H54 (cell line): ENCODE measurements at places on chromosomes 2 and 18.

- DNase-seq: no peak
Measured at GRCh38 chr2:63124218-63124617, 73.6 kb downstream of the OTX1 start.

GRCh38 chr18:9700261-9700796, 7.8 kb upstream of the RAB31 start:
- DNase-seq: no peak

- no peak for DNase-seq
Measured at GRCh38 chr2:36351736-36352349, 3.7 kb upstream of the CRIM1 start.

DNA sequence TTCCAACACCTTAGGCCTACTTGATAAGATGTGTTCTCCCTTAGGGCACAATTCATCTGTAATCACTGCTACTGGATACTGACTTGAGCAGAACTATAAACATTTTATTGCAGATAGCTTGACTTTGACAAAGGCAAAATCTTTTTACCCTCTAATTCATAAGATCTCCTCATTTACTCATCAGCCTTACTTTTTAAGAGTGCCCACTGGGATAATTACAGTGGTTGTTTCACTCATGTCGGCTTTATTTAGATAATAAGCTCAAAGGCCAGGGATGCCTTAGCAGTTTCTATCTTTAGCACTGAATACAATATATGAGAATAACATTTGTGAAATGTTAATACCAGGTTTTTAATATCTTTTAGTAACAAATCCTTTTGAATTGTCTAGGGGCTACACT, 144.0 kb downstream of the DLGAP1 start:
- no peak for DNase-seq

GRCh38 chr2:137254052-137254451, 488.7 kb downstream of the THSD7B start:
- DNase-seq: no peak

DNA sequence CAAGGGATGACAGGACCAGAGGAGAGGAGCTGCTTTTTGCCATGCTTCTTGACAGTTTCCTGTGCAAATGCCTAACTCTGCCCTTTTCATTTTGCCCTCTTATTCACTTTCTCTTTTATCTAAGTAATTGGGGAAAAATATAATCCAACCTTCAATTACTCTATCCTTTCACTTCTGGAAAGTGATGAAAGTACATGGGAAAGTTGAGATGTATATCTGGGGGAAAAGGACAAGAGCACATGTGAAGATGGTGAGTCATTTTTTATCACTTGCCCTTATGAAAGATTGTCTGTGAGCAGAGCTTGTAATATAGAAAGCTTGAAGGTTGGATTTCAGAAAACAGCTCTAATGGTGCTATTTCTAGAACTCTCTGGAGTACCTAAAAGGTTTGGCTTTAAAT, 1070.7 kb downstream of the CNTNAP5 start:
- DNase-seq: no peak

- DNase-seq: no peak
Measured at GRCh38 chr18:45588376-45589355, 26.6 kb upstream of the SLC14A2 start.

GRCh38 chr2:179255129-179255528, 9.5 kb downstream of the SESTD1 start:
- DNase-seq: no peak

GRCh38 chr2:218810256-218810655, 21.3 kb downstream of the PRKAG3 start:
- DNase-seq: no peak

GRCh38 chr2:136985044-136985443, 219.7 kb downstream of the THSD7B start:
- no peak for DNase-seq

DNA sequence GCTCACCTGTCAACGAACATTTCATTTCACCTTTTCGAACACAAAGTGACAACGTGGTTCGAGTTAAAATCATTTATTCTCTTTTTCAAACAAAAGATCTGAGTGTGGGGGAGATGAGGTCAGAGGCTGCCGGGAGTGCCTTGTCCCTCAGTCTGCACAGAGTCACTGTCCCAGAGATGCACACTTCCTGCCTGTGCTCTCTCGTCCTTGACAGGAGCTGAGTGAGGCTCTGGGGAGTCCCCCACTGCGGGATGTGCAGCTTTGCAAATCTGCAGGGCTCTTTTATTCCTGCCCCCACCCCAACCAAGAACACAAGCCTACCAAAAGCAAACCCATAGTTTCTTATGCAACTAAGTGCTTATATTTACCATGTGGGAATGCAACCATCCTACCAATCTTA, 497.8 kb downstream of the EIPR1 start:
- DNase-seq: no peak

GRCh38 chr18:74563999-74564398, 29.7 kb downstream of the CNDP1 start:
- no peak for DNase-seq

- DNase-seq: peak; percentile 33
Measured at GRCh38 chr2:229376866-229377265, 105.8 kb upstream of the PID1 start.

DNA sequence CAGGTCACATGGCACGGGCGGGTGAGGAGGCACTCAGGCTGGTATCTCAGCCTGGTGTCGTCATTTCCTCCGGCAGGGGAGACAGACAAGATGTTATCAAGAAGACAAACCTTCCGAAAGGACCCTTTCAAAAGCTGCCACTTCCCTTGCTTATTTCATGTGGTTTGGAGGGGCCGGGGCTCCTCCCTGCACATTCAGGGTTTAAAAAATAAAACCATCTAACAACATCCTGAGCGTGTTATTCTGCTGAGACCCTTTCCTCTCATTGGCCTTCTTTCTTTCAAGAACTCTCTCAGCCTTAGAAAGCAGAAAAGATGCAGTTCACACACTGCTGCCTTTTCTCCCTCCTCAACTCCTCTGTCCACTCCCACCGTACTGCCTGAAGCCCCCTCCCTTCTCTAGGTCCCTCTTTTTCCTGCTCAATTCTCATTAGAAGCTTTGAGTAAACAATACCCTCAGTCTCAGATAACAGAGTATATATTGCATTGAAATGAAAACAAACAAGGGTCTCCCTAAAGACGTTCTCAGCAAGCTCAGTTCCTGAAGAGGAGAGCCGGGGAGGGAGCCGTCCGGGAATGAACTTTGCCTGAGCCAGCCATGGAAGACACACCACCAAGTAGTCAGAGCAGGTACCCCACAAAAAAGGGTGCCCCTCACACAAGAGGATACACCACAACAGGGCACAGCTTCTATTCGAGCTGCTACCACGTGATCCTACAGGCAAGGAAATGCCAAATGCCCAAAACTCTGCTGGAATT, 9.7 kb downstream of the SMAD7 start:
- no peak for DNase-seq

DNA sequence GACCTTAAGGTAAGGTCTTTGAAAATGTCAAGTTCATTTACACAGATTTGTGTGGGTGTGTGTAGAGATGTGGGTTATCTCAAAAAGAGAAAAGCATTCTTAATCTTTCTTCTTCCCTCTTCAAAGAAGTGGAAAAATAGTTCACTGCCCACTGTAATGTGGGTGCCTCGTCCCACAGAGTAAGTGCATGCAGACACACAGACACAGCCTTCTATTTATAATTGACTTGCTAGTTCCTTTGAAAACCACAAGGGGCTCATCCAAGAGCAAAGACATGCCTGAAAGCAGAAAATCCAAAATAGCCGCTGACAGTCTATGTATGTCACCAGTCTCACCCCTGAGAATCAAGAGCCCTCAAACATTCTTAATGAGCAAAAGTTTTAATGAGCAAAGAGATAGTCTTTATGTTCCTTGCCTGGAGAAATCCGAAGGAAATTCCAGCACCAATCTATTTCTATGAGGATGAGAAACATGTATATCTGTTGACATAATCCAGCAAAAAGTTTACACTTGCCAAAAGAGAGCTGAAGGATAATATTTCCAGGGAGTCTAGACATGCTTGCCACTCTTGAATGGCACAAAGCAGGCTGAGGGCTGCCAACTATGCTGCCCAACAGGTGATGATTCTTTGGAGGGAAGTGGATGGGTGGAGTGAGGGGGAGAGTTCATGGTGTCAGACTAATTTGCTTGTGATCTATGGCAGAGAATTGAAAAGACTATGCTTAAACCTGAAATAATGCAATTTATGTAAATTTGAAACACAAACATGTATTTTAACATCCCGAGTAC, 93.9 kb downstream of the ACVR1 start:
- no peak for DNase-seq

DNA sequence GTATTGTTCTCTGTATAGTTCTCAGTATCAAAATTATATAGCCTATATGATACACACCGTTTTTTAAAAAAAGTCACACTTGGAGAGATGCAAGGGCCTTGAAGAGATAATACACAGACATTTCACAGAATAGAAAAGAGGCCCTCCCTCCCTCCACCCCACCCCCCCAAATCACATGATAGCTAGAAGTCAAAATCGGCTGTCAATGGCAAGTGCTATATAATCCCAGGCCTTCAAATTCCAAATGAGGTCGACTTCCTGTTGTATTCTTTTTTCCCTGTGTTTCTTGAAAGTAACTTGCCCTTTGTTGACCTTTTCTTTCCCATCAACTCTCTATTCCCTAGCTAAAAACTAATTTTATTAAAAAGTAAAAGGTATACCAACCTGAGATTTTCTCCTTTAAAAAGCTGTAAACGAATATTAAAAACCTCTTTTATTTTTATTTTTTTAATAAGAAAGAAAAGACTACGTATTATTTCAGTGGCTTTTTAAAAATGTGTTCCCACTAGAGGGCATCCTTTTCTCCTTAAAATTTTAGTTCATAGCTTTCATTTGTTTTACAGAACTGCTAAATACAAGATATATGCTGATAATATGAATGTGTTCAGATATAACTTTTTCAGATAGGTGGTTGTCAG, 46.6 kb downstream of the KCMF1 start:
- no peak for DNase-seq

DNA sequence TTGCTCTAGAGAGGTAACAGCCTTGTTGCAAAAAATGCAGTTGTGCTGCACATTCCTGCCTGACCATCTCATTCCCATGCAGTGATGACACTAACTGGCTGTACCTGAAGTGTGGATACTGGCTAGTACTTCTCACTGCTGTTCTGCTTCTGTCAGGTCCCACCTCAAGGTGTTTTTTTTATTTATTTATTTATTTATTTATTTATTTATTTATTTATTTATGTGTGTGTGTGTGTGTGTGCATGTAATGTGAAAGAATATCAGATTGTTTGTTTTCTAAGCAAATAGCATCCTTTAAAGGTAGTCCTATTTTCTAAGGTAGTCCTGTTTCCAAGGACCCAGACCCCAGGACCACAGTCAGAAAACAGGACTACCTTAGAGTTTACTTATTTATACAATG, 87.2 kb upstream of the SYT4 start:
- DNase-seq: no peak

GRCh38 chr2:118430510-118431164, 342.4 kb downstream of the INSIG2 start:
- DNase-seq: no peak

DNA sequence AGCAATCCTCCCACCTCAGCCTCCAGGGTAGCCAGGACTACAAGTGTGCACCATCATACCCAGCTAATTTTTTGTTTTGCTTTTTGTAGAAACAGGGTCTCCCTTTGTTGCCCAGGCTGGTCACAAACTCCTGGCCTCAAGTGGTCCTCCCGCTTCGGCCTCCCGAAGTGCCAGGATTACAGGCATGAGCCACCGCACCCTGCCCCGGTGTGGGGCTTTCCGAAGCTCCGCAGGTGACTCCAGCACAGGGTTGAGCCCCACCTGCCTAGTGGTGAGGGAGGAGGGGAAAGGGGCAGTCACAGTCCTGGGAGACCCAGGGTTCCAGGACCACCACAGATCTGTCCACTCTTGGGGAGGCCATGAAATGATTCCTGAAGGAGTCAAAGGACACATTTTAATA, 5.2 kb downstream of the PRLH start:
- DNase-seq: no peak

DNA sequence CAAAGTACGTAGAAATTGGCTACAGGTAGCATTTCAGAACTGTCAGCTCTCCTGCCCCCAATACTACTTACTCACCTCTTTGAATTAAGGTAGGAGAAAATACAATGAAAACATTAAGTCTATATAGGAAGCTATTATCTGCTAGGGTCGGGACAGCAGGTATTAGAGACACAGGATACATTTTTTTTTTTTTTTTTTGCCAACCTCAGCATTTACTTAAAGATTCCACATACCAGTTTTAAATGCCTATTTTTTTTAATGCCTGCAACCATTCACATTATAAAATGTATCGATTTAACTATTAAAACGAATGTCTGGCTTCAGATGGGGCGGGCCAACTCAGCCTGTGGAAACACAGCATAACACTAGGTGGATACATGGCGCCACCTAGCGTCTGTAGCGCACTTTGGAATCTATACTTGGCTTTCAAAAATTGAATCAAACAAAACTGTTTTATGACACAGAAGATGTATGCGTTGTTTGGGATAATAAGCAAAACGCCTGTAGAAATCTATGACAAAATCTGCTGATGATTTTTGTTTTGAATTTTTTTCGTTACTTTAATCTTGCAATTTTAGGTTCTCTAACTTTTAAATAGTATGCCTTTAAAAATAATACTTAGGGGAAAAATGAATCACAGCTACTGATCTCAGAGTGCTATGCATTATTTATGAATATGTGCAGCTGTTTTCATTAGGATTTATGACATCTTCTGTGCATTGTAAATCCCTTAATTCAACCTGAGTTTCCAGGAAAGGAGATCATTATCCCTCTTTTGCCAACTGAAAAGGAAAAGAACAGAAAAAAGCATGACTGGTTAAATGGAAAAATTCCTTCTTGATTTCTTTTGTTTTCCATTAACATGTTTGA, 261.0 kb downstream of the NYAP2 start:
- DNase-seq: peak; percentile 17

DNA sequence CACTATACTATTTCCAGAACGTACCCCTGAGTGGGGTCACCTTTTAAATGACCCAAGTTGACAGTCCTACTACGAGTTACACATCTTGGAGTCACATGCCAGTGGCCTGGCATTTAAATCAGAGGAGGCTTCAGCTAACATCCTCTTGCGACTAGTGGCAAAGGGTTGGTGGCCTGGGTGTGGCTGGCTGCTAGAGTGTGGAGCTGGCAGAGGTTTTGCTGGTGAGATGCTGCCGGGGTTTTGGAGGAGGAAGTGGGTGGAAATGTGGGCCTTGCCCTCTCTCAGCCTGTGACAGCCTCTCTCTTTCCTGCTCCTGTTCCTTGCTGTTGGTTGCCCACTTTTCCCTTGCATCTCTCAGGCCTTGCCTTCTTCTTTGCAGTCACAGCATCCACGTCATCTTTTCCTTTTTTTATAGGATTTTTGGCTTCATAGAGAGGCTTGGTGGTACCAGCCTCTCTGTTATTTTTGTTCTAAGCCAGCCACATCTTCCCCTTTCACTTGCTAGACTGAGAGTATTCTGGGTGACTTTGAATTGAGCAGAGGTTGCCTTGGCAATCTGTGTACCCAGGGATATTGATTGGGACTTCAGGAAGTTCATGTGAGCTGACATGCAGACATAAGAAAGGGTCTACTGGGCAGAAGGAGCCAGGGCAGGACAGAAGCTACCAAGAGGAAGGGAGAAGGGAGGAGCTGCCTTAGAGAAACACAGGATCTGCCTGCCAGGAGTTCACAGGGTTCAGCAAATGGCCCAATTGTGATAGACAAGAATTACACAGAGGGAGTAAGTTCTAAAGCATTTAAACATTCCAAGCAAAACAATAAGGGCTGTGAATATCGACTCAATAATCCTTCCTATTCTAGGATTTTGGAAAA, 55.4 kb downstream of the CDC42EP3 start:
- no peak for DNase-seq
